Colonic mucosa (tissue), 4 donors: ENCODE measurements at places on chromosomes 2 and 18.

- DNase-seq: no peak
Measured at GRCh38 chr2:215347878-215348277, 36.0 kb downstream of the ATIC start.

GRCh38 chr2:241564596-241565410 lies 6.3 kb downstream of the BOK start:
- no peak for DNase-seq

GRCh38 chr2:70557171-70557838 lies 3.7 kb upstream of the TGFA start:
- peak; percentile 78 for DNase-seq

- DNase-seq: peak; percentile 56
Measured at GRCh38 chr2:1550658-1551316, 137.5 kb downstream of the TPO start.

DNA sequence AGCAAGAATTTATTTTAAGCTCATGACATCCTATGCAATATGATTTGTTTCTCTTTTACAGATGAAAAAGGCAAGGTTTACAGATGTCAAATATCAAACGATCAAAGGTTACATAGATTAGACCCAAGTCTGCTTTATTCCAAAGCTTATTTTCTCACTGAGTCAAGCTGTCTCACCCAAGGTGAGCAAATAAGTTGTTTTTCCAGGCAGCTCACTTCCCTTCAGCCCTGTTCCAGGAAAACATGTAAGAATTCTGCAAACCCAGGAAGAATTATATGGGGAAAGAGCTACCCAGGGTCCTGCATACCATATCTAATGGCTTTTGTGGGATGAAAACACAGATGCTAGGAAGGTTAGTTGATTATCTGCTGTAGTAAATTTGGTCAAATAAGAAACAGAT lies 57.7 kb upstream of the SCN9A start:
- no peak for DNase-seq

DNA sequence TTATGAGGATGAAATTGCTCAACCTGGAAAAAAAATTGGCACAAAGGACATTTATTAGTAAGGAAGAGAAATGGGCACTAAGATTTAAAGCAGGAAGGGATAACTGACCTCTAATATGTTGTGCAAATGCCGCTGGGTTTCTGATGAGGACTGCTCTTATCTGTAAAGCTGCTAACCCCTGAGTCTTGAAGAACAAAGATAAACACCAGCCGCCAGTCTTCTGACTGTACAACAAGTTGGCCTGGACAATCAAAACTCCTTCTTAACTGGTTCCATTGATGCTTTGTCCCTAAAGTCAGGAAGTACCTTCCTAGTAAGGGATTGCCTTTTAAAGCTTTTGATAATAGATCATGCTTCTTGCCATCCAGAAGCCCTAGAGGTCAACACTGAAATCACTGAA lies 301.8 kb downstream of the TRIB2 start:
- no peak for DNase-seq

DNA sequence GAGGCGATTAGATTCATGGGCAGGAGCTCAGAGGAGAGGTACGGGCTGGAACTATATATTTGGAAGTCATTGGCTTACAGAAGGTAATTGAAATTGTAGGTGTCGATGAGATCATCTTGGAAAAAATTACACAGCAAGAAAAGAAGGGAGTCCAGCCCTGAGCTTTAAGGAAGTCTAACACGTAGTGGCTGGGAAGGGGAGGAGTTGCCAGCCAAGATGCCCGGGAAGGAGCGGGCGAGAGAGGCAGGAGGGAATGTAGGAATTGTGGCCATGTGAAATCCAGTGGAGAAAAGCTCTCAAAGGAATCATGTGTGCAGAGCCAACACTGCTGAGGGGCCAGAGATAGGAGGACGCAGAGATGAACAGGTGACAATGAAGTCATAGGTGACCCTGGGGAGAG lies 25.6 kb upstream of the SCYGR1 start:
- DNase-seq: peak; percentile 65

DNA sequence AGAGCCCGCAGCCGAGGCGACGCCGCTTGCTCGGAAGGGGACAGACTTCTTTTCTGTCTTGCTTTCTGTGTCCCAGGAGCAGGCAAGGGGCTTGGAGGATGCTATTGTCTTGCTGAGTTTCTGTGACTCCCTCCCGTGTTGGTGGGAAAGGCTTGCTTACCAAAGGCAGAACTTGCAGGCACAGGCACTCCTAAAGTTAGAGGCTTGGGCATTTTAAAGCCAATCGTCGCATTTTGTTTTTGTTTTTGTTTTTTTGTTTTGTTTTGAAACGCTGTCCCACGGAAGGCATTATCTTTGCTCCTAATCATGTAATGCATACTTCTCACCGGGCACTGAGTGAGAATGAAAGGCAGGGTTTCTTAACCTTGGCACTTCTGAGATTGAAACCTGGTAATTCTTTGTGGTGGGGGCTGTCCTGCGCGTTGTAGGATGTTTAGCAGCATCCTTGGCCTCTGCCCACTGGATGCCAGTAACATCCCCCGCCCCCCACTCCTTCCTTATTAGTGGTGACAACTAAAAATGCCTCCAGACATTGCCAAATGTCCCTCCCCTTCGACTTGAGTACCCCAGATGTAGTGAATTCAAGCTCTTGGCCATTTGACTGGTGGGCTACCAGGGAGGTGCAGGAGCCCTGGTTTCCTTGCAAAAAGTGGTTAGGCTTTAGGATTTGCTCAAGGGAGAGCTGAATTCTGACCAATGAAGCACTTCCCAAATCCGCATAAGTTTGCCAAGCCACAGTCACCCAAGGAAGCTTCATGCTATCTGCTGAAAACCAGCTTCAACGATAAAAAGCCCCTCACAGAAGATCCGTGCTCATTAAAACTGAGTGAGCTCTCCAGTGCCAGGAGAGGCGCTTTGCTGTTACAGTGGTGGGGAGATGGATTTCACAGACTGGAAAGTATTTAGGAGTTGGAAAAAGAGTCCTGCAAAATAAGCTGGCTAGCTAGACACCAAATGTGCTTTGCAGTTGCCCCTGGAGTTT lies 1.2 kb downstream of the ANTXR1 start:
- DNase-seq: no peak

DNA sequence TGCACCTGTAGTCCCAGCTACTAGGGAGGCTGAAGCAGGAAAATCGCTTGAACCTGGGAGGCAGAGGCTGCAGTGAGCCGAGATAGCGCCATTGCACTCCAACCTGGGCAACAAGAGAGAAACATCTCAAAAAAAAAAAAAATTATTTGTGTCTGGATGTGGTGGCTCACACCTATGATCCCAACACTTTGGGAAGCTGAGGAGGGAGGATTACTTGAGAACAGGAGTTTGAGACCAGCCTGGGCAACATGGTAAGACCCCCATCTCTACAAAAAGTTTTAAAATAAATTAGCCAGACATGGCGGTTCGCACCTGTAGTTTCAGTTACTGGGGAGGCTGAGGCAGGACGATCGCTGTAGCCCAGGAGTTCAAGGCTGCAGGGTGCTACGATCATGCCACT lies 1.6 kb upstream of the VAMP8 start:
- DNase-seq: no peak

GRCh38 chr2:11899264-11899818 lies 152.9 kb downstream of the LPIN1 start:
- no peak for DNase-seq

DNA sequence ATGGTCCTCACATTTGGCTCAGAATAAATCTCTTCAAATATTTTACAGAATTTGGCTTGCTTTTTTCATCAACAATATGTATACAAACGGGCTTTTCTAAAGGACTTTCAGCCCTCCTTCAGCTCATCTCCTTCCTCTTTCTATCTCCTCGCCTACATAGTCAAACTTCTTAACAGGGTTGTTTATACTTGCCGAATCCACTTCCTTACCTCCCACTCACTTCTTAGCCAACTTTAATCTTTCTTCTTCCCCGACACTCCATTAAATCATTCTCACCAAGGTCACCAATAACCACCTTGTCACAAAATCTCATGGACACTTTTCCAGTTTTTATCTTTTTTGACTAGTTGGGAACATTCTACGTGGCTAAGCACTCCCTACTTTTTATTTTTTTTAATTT lies 325.2 kb downstream of the PLCL1 start:
- no peak for DNase-seq

DNA sequence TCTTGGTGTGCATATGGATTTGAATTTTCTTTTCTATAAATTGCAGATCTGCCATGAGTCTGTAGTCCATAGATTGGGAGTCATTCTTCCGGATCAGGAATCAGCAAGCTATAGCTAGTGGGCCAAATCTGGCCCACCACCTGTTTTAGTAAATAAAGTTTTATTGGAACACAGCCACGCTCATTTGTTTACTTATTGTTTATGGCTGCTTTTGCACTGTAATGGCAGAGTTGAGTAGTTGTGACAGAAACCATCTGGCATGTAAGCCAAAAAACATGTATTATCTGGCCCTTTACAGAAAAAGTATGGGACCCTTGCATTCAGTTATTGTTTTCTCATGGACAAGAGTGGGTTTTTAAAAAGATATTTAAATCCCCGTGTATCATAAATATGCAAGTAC lies 191.2 kb downstream of the LRRTM1 start:
- no peak for DNase-seq

DNA sequence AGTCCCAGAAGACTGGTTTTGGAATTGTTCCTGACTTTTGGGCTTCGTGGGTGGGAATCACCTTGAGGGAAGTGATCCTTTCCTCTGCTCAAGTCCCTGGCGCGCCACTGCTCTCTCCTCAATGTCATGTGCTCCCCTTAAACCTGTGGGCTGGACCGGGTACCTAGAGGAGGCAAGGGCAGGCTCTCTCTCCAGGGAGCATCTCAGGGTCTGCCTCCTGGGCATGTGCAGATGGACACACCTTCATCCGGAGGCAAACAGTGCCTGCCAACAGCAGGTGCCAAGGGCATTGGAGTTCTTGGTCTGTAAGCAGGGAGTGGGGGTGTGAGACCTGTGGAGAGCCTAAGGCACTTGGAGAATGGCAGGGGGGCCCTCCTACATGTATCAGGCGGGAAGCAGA lies 142.6 kb downstream of the INHBB start:
- DNase-seq: no peak

DNA sequence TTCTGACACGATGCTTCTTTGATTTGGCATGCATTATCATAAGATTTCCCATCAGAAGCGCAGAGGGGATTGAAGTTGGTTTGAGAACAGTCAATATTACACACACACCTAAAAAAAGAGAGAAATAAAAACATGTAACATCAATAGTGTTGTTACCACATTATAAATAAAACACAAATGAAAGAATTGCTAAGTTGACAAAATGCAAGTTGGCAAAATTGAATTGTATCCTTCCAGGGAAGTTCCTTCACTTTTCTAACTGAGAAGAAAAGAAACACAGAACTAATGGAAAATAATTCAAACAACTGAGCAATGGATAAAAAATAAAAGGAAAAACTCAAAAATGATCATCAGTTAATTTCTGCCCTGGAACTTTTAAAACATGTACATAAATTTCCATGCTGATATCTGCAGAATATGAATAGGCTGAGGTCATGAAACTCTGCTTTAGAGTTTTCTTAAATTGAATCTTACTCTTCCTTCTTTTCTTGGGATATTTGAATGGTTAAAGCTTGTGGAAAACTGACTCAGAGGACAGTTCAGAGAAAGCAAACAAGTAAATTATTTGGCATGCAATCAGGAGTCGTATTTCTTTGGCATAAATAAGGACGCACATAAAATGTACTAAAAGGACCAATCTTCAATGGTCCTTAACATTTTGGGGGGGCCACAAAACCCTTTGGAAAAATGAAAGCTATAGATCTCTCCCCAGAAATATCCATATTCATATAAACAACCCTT lies 152.4 kb upstream of the CAVIN2 start:
- no peak for DNase-seq

DNA sequence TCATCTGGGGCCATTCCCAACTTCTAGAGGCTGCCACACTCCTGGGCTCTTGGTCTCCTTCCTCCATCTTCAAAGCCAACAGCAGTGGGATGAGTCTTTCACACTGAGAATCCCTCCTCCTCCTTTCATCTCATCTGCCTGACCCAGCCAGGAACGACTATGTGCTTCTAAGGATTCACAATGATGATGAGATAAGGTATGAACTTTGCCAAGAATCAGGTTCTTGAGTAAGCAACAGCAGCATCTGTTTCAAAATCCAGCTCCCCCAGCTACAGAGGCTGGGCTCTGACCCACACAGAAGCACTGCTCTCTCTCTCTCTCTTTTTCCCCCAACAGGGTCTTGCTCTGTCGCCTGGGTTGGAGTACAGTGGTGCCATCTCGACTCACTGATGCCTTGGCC lies 46.4 kb downstream of the TIMM21 start:
- DNase-seq: no peak

- no peak for DNase-seq
Measured at GRCh38 chr2:135773319-135773718, 31.7 kb downstream of the UBXN4 start.

- no peak for DNase-seq
Measured at GRCh38 chr2:172083628-172084394, 1.5 kb upstream of the DLX1 start.

- DNase-seq: no peak
Measured at GRCh38 chr2:100703213-100703612, 116.7 kb upstream of the NPAS2 start.

DNA sequence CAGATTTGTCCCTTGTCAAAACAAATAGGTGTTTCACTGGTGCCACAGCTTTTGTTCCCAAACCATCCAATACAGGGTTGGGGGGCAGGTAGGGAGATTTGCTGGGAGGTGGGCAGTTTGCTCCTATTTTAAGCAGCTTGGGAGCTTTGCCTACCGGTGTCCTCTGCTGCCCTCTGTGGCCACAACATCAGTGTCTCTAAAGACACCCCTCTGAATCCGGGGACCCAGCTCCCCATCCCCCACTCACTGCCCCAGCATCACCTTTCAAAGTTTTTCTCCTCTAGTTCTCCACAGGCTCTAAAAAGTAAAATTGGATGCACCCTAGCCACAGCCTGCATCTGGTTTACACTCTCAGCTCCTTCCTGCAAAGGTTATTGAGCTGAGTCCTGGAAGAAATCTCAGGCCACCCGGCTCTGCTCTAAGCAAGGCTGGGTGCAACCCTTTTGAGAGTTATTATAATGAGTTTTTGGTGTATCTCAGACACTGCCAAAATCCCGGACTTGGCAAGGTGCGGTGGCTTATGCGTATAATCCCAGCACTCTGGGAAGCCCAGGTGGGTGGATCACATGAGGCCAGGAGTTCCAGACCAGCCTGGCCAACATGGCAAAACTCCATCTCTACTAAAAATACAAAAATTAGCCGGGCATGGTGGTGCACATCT lies 2.9 kb upstream of the EPAS1 start:
- DNase-seq: peak; percentile 53

DNA sequence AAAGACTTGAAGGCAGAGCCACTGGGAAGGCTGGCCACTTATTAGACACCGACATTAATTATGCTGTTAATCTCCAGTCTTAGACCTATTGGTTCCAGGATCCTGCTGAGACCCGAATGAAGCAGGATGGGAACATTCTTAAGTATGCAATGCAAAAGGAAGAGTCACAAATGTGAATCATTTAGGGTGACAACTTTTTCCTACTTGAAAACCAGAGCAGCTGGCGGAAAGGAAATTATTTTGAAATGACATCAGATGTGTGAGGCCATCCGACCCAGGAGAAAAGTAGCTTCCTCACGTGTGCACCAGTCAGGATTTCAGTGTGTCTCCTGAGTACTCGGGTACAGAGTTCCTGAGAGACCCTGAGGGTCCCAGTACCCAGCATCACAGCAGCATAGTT lies 222.9 kb upstream of the NCKAP5 start:
- DNase-seq: no peak

GRCh38 chr2:218883491-218884490 lies 3.1 kb downstream of the WNT10A start:
- DNase-seq: no peak
